CD4-positive, alpha-beta T cell treated with Interleukin-17A for 4 hours (primary cell): ENCODE measurements at places on chromosomes 5 and 9.

DNA sequence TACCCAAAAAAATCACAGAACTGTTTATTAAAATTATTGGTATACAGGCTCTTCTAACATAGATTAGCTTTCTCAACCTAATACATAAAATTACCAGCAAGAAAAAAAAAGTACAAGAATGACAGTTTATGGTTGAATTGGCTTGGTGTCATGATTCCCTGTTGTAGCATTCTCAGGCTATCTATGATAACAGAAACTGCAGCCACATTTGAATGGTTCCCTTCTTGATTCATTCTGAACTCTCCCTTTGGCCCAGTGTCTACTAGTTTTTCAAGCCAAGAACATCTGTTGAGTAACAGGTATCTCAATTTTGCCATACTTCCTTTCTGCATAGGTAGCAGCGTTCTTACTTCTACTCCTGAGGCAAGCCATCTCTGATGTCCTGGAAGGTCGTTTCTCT, 3.0 kb downstream of the SPIN1 start:
- DNase-seq = no peak

GRCh38 chr5:150166037-150166649, 435 bp upstream of the CDX1 start:
- no peak for DNase-seq

DNA sequence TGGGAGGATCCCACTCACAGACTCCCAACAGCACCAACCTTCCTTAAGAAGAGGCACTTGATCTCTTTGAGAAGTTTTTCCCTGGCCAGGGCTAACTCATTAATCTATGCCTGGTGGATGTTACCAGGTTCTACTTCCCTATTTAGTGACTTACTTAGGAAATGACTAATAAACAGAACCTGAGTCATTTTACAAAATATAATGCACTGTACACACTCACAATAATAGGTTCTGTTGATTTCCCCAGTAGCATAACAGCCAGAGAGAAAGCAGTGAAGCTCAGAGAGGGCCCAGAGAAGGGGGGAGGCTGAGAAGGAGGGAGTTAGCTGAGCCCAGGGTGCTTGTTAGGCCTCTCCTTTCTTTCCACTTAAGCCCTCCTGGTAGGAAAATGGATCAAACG, 27.1 kb downstream of the FRMD3 start:
- DNase-seq = no peak

DNA sequence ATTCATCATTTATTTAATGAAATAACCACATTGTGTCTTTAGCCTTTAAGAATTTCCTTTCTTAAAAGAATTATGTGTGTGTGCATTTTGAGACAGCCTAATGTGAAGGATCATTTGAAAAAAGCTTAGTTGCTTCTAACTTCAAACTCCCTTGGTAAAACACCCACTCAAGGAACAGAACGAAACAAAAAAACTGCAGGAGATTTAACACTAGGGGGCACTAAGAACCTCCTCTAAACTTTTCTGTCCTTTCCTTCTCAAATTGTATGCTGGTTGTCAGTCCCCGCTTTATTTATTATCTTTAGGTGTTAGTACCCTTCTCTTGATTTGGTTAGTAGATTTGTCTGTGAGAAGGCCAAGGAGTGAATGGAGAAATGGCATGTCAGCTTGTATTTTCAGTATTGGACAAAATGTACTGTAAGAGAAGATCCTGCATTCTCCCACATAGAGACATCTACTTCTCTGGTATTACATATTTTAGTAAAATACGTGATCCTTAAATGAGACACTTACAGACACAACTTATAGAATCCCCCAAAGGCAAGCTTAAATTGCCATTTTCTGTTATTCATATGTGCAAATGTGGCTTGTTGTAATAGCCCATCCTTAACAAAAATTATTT, 229.7 kb downstream of the MRPS30 start:
- DNase-seq = no peak

GRCh38 chr5:6723122-6723815, 10.0 kb downstream of the TENT4A start:
- DNase-seq = no peak

GRCh38 chr5:158698768-158699284, 400.9 kb downstream of the EBF1 start:
- DNase-seq = no peak
